ENCODE measurements at places on chromosomes 12 and 14.

DNA sequence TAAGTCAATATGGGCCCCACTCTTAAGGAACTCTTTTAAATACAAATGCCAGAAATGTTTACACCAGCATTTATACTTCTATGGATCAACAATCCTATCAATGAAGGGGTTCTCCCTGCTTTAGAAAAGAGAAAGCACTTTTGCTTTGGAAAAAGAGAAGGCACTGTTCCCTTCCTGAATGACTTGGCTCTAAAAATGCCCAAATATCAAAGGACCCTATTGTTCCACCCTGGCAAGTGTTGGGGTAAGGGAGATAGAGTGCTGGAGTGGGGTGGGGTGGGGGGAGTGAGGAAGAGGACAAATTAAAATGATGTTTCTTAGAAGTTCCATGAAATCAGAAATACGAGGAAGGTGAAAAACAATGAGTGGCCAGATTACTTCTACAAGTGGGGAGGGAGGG, 131.6 kb upstream of the GRIN2B start:
- no peak for DNase-seq

GRCh38 chr14:105399466-105399775, 1.1 kb downstream of the TEX22 start:
- no peak for DNase-seq

- no peak for DNase-seq
Measured at GRCh38 chr12:100767371-100767770, 27.2 kb upstream of the ANO4 start.

- no peak for DNase-seq
Measured at GRCh38 chr14:23071921-23072539, 14.7 kb upstream of the CDH24 start.

DNA sequence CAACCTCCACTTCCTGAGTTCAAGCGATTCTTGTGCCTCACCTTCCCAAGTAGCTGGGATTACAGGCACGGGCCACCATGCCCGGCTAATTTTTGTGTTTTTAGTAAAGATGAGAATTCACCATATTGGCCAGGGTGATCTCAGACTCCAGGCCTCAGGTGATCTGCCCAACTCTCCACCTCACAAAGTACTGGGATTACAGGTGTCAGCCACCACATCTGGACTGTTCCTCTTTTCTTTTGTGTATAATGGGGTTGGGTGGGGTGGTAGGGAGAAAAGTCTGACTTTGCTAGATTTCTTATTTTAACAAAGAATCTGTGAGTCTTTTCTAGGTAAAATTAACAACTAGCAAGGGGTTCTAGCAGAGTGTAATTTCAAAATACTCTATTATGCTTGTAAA, 92.7 kb upstream of the AMN1 start:
- DNase-seq: no peak

DNA sequence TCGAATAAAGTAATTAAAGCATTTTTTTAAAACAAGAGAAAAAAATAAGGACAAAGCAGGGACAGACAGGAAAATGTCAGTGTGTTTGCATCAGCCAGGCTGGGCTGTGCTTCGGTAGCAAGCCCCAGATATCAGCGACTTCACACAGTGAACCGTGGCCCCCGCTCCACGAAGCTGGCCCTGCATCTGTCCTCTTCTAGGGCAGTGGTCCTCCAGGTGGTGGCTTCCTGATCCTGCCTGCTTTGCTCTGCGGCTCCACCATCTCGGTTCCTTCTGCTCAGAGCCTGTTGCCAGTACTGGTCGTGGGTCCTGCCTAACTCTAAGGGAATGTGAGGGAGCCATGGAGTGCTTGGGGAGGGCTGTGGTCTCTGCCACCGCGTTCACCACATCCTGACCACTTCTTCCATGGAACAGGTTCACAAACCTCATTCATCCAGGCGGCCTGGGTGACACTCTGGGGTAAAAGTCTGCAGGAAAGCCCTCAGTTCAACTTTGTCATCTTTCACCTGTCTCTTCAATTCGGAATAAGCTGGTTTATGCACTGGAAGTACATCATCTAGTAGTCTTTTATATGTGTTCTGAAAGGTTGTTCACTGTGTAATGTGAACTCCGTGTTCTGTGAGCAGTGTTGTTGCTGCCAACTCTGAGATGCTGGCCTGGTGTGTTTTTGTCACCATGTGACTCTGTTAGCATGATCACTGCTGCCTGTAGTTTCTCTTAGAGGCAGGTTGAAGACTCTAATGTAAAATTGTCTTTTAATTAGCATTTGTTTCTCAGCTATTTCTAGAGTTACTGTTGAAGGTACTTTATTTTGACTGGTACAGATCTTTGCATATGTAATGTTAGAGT, 47.9 kb downstream of the ANKRD9 start:
- no peak for DNase-seq

DNA sequence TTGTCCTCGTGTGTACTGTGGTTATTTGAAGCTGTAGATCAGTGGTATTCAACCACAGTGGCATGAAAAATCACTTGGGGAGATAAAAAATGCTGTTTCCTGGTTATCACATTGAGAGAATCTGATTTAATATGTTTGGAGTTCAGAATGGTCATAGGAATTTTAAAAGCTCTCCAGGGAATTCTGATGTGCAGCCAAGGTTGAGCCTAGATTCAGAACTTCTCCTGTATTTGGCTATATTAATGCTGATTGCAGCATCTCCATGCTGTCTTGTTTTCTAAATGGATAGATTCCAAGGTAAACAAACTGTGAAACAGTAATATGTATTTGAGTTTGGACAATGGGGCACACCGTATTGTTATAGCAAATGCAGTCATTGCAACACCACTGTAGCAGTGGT, 982.2 kb upstream of the FBXO33 start:
- no peak for DNase-seq

- DNase-seq: no peak
Measured at GRCh38 chr14:68076451-68076850, 256.9 kb downstream of the RAD51B start.

GRCh38 chr12:32255588-32255987, 143.8 kb upstream of the FGD4 start:
- DNase-seq: no peak

DNA sequence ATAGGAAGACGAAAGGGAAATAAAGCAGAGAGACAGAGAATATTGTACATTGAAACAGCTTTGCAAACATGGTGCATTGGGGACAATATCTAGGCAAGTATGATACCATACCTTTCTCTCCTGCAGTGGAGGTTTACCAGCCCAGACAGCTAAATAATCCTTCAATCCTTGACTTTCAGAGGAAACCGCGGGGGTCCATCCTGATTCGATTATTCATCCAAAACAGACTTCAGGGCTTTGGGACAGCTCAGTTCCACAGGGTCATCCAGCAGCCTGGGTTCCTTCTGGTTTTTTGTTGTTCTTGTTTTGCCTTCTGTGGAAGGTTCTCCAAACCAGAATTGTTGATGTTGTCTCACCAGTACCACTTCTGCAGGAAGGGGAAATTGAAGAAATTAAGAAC, 81.5 kb downstream of the LGR5 start:
- no peak for DNase-seq

- DNase-seq: no peak
Measured at GRCh38 chr12:21774358-21775132, at the start of gene KCNJ8. Gene KCNJ8, minus strand, starts transcription at chr12:21774706. Its CDS starts 1,090 bp downstream, at chr12:21773616.

DNA sequence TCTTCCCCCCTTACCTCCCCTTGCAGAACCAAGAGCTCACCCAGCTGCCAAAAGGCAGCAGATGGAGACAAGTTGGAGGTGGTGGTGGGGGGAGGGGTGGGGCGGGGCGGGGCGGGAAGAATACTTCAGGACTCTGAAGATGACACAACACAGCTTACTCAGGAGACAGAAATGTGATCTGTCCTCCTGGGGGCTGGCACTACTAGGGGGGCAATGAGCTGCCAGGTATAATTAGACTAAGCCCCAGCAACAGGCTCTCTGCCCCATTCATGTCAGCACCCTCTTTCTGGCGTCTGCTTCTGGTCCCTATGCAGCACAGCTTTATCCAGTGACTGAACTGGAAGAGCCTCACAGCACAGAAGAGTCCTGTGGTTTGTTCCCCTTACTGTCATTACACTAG, 407.0 kb downstream of the MED13L start:
- no peak for DNase-seq

DNA sequence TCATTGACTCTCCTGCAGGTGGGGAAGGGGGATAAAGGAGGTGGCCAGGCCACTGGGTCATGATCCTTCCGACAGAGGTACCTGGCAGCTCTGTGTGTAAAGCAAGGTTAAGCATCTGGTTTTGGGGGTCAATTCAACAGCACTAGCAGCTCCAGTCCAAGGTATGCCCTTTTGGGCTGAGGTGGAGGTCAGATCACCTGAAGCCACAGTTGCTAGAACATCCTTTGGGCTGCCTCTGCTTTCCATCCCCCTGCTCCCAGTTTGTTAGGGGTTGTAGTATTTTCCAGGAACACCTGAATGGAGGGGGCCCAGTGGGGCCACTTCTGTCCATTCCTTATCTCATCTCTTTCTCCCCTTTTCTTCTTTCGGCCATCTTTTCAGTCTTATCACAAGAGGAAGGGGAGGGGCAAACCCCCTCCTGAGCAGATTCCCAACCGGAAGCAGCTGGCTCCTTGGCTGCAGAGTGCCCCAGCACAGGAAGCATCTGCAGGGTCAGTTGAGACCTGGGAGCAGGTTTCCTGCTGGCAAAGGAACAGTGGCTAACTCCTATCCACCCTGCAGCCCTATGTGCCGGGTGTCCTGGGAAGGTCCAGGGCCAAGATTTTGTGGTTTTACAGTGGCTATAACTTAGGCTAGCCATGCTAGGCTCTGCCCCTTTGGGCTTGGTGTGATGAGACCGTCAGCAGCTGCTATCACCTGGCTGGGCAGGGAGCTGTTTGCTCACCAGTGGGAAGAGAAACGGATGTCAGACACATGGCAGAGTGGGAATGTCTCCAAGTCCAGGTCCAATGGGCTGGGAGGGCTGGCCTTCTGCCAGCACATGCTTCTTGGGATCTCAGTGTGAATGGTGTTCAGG, 40.2 kb downstream of the SH2B3 start:
- no peak for DNase-seq

- no peak for DNase-seq
Measured at GRCh38 chr12:3015356-3015755, 56.2 kb downstream of the TEAD4 start.

DNA sequence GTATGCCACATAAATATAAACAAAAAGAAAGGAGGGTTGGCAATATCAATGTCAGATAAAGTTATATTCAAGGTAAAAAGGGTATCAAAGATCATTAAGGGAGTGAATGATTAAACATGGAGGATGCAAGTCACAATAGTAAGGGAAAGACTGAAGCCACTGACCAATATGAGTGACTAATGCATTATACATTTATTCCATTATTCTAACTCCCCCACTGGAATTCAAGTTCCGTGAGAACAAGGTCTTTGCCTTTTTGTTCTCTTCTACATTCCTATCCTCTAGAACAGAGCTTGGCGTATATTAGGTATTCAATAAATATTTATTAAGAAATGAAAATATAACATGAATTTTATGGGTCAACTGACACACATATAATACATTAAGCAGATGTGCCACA, 30.7 kb downstream of the MAP4K5 start:
- no peak for DNase-seq

GRCh38 chr12:108289350-108290161, 49.6 kb downstream of the CMKLR1 start:
- DNase-seq: no peak

- no peak for DNase-seq
Measured at GRCh38 chr14:51963286-51963685, 26.1 kb upstream of the RTRAF start.

GRCh38 chr12:45389426-45389825, 173.5 kb downstream of the ANO6 start:
- no peak for DNase-seq

DNA sequence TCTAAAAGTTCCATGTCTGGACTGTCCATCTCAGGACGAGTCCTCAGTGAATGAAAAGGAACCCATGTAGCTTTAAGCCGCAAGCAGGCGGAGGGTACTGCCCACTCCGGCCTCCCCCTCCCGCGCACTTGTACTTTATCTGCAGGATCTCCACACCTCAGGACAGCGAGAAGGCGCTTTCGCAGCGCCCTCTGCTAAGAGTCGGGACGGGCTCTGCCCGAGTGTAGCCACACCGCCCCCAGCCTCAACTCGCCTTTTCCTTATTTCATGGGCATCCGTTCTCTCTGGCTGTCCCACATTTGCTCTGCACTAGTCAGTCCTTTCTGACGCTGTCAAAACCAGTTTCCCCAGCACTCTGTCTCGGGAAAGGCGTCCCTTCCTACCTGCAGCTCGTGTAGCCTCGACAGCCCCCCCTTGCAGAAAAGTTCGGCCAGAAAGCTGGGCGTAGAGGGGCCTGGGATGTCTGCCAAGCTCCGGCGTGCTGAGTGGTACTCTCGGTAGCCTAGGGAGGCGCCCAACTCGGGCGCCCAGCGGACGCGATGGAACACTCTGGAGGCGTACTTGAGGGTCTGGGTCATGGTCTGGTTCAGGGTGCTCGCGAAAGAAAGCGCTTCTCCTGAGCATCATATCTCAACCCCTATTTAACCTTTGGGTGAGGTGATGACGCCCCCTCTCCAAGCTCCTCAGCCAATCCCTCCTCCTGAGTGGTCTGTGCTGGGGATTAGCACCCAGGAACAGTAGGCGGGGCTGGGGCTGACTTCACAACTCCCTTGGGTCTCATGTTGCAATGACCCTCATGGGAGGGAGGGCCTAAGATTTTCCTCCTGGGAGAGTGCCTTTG, at the start of gene CYP27B1:
TSS of gene CYP27B1 (minus strand) at position 615 of the 841 bp plus-strand sequence. CDS start at position 578, 37 bp downstream.
- no peak for DNase-seq

GRCh38 chr12:57334219-57334618, 83.2 kb upstream of the STAC3 start:
- no peak for DNase-seq

- DNase-seq: no peak
Measured at GRCh38 chr12:22034709-22035506, 11.1 kb upstream of the CMAS start.

GRCh38 chr12:116892349-116893140, 11.3 kb upstream of the HRK start:
- DNase-seq: no peak

GRCh38 chr12:88419794-88420193, 160.5 kb downstream of the KITLG start:
- no peak for DNase-seq

GRCh38 chr14:67440513-67440912, 28.5 kb upstream of the PLEK2 start:
- no peak for DNase-seq

DNA sequence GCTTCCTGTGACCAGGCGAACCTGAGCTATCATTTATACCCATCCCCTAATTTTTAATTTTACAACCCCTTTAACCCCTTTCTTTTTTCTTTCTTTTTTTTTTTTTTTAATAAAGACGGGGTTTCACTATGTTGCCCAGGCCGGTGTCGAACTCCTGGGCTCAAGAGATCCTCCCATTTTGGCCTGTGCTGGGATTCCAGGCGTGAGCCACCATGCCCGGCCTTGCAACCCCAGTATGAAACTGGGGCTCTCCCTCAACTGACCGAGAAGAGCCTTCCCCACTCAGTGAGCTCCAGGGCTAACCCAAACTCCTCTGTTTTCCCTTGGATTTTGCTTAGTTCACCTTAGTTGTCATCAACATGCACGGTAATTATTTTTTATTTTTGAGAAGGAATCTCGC, 992 bp downstream of the CPSF2 start:
- no peak for DNase-seq

DNA sequence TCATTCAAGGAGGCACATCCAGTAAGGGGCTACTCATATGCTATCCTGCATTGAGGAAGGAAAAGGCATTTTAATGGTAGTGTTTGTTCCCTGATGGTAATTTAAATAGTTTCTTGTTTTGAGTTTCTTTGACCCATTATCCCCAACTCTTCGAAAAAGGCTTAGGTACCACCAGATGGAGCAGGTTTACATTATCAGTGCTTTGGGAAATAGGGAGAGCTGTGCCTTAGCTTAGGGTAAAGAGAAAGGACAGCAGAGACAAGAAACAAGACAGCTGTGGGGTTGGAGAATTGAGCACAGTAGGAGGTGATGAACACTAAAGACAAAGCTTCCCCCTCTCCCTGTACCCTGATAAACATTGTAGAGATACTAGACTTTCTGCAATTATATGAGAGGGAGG, 29.1 kb upstream of the HELB start:
- no peak for DNase-seq

All from activated naive CD4-positive, alpha-beta T cell treated with anti-CD3 and anti-CD28 coated beads, Interleukin-2, amount 50 U/mL, for 16 hours (primary cell).